Fibroblast of skin of left quadriceps (primary cell): ENCODE measurements at places on chromosomes 7 and 10.

- no peak for DNase-seq
Observed at GRCh38 chr10:109886037-109886780, 37.1 kb downstream of the XPNPEP1 start.

- DNase-seq, result peak; percentile 34
Observed at GRCh38 chr7:78197447-78197846, 398.9 kb downstream of the PHTF2 start.

DNA sequence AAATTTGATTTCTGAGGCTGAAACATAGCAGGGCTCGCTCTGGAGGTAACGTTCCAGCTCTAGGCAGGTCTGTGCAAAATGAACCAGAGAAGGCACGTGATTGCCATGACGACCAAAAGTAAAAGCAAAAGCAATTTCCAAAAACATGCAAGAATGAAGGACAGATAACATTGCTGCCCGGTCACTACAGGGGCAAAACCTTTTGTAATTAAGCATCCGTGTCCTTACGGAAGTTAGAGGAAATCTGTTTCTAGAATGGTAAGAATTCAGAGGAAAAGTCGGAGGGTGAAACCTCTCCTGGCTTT is 2.9 kb downstream of the KLF6 start:
- DNase-seq, result no peak

DNA sequence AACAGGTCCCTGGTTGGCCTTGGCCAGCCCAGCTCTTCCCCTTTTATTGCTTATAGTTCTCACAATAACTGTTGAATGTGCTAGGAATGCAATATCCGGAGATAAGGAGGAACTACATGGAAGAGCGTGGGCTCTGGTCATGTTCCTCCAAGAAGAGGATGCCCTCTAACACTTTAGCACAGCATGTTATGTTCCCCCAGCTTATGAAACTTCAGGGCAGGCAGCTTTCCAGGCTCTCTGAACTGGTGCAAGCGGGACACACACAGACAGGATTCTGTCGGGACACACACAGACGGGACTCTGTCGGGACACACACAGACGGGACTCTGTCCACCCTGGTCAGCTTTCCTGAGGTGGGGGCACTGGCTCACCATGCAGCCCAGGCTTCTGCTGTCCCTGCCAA is 141.6 kb downstream of the PKD1L1 start:
- no peak for DNase-seq

GRCh38 chr10:43137717-43138020 is 576 bp upstream of the CSGALNACT2 start:
- no peak for DNase-seq

DNA sequence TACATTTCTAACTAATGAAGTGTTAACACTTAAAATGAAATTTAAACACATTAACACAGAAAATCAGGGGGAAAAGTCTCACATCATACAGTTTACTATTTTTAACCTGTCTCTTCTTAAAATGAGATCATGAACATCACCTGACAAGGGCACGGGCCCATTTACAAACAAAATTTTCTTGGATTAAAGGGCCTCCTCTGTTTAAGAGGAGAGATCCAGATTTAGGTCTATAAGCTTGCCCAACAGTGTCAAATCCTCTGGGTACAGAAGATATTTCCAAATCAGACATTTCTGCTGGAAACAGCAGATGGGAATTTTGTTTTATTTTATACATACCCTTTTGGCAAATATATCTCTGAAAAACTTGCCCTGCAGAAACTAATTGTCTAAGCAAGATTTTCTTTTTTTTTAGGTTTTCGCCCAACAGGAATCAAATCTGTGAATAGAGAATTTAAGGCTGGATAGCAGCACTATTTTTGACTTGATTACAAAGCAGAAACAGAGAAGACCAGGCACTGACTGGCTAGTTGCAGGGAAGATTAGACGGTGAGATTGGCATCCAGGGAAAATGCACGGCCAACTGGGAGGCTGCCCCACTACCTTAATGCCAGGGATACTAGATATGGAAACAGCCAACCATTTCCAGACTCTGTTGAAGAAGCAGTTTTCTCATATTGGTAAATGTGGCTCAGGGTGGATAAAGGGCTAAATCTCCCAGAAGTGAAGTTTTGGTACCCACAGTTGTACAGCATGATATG is 173.4 kb downstream of the LRRN3 start:
- no peak for DNase-seq

- DNase-seq, result no peak
Observed at GRCh38 chr7:133047321-133047720, 34.6 kb downstream of the CHCHD3 start.

DNA sequence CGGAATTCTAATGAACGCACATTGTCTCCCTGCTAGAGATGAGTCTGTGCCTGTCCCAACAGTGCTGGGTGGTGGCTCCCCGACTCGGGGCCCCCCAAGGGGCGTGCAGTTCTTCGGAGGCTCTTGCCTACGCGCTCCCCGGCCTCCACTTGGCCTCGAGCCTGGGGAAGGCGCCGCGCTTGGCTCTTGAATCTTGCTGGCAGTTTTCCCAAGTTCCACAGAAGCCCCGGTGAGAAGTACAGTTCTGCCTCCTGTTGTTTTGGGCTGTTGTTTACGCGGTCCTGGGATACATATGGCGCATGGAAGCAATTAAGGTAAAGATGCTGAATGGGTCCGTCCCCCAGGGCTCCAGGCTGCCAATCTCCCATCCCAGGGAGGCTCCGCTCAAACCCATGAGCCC is 32.6 kb upstream of the UNCX start:
- no peak for DNase-seq

- no peak for DNase-seq
Observed at GRCh38 chr7:158076656-158077055, 511.0 kb downstream of the PTPRN2 start.

GRCh38 chr7:114255404-114255841 is 159.2 kb upstream of the FOXP2 start:
- DNase-seq, result no peak

- DNase-seq, result no peak
Observed at GRCh38 chr7:16494955-16495719, 29.6 kb upstream of the SOSTDC1 start.

GRCh38 chr7:2129323-2130095 is 103.2 kb downstream of the MAD1L1 start:
- no peak for DNase-seq

- DNase-seq, result no peak
Observed at GRCh38 chr7:149816794-149817193, 21.4 kb upstream of the ZNF862 start.

DNA sequence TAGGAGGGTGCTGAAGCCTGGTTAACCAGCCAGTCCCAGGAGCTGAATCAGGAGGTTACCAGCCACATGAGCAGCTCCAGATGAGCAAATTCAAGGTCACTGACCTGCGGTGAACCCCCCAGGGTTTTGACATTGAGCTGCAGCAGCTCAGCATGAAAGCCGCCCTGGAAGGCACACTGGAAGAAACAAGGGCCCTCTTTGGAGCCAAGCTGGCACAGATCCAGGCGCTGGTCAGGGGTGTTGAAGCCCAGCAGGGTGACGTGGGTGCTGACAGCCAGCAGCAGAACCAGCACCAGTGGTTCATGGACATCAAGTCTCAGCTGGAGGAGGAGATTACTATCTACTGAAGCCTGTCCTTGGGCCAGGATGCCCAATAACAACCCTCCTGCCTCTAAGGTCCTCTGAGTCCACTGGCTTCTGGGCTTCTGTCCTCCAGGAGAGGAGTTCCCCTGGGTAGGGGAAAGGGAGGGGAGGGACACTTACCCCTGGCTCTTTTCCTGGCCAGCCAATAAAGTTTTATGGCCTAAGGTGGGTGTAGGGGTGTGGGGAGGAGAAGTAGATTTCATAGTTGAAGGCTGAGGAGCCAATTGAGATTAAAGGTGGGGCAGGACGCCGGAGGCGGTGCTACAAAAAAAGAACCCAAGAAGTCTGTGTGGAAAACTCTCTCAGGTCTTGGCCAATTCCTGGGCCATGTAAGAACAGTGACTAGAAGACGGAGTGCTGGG is 29.4 kb upstream of the ATOH7 start:
- no peak for DNase-seq

DNA sequence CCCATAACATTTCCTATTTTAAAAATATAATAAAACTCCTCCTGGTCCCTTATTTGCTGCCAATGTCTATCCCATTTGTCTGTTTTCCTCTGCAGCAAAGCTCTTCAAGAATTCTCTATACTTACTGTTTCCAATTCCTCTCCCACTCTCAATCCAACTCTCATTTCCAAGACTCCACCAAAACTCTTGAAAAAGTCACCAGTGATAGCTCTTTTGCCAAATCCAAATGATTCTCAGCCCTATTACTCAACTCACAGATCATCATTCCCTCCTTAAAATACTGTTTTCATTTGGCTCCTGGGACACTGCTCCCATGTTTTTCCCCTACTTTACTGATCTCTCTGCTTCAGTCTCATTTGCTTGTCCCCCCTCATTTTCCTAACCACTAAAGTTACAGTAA is 139.4 kb downstream of the HIBADH start:
- no peak for DNase-seq

- DNase-seq, result no peak
Observed at GRCh38 chr10:71392791-71393781, 3.6 kb upstream of the CDH23 start.

GRCh38 chr7:47669178-47669891 is 87.4 kb upstream of the TNS3 start:
- peak; percentile 68 for DNase-seq

DNA sequence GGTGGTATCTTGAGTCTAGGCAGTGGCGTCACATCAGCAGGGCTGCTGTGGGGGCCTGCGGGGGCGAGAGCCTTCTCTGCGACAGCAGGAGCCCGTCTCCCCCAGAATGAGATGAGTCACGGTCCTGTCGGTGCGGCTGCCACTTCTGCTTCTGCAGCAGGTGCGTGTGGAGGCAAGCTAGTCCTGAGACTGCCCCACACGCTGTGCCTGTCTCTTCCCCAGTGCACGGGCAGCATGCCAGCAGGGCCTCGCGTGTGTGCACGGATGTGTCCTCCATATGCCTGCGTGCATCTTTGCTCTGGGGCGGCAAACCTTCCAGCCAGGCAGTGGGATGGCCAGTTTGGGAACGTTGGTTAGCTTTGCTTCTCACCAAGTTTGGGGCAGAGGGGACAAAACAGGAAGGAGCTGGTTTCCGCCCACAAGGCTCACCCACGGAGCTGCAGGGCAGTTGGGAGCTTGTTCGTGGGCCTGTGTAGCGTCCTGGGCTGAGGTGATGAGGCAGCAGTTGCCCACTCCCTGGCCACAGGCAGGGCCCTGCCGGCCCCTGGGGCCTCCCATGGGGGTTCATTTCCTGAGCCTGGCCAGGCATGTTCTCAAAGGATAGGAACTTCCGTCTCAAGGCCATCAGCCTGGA is 60.8 kb upstream of the PPIF start:
- no peak for DNase-seq

GRCh38 chr10:7857262-7857661 is 39.0 kb downstream of the TAF3 start:
- no peak for DNase-seq

- DNase-seq, result no peak
Observed at GRCh38 chr10:100182281-100182680, 3.5 kb downstream of the ERLIN1 start.

DNA sequence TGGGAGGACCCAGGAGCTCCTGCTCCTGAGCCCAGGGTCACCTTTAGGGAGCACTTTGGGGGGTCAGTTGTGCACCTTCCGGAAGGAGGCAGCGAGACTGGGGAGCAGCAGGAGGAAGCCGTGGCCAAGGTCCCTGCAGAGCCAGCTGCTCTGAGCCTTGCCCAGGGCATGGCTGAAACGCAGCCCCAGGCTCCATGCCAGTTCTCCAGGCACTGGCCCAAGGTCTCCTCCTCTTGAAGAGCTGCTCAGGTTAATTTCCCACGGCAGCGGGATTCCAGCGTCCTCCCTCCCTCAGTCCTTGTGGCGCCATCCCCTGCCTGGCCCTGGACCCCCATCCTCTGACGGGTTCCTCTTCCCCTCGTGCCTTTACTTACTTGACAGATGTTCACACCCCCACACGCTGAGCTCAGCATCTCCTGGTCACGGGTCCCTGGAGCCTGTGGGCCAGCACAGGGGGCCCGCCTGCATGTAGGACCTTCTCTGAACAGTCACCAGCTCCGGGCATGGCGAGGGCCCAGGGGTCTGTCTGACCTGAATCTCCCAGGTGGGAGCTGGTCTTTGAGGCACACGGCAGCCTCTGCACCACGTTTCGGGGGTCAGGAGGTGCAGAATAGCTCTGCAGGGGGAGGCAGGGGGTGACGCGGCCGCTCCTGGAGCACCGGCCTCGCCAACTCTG is 16.7 kb upstream of the CFAP46 start:
- no peak for DNase-seq
